ENCODE measurements at places on chromosomes 2 and 18.

GRCh38 chr2:82089518-82089917 lies 1785.0 kb upstream of the LRRTM1 start:
- no peak for DNase-seq

- DNase-seq: no peak
Measured at GRCh38 chr2:116094196-116094595, 1651.8 kb downstream of the DPP10 start.

- DNase-seq: no peak
Measured at GRCh38 chr2:6499691-6500090, 366.0 kb downstream of the CMPK2 start.

GRCh38 chr2:15763106-15763821 lies 171.6 kb downstream of the DDX1 start:
- no peak for DNase-seq

DNA sequence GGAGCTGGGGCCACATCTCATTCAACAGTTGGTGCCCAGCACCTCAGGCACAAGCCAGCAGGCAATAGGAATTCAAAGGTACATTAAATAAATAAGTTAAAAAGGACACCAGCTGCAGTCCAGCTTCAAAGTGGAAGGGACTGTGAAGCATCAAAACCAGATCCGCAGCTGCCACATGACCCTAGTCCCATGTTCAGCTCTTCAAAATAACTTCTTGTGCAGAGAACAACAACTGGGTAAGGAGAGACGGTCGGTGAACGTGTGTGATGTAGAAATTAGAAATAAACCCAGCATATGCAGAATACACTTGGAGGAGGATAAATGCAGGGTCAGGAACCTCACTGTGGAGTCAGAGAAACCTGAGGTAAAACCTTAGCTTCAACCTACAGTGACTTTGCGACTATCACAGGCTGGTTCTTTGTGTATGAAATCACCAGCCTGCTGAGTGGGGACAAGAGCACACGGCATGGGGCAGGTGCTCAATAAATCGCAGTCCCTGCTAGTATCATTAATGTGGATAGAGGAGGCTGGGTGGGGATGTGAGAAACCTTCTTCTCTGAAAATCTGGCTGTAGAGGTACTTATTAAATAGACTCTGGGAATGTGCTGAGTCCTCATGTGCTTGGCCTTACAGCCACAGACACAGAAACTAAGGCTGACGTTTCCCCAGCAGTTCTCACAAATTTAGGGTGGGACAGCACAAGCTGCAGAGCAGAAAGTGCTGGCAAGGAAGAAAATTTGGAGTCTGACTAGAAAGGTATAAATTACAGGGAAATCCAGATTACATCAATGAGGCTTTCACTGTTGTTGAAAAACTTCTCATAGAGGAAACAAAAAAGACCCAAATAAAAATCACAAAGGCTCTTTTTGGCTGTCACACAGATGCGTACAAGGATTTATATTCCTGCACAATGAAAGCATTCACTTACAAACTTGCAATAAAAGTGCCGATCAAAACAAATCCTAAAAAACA lies 20.7 kb downstream of the FBXO15 start:
- DNase-seq: no peak

DNA sequence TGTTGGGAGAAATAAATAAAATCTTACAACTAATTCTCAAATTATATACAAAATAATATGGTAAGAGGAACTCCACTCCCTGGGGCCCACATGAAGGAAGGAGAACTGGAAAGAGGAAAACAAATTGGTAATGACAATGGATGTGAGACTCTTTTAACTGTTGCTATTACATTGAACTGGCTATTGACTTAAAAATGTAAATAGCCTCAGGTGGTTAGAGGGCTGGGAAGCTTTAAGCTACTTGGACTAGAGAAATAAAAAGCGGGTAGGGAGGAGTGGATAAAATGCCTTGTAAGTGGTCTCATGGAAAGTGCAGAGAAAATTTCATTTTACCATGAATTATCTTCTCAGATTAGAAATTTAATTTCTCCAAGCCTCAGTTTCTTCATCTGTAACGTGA lies 64.1 kb downstream of the KCNJ3 start:
- DNase-seq: no peak

DNA sequence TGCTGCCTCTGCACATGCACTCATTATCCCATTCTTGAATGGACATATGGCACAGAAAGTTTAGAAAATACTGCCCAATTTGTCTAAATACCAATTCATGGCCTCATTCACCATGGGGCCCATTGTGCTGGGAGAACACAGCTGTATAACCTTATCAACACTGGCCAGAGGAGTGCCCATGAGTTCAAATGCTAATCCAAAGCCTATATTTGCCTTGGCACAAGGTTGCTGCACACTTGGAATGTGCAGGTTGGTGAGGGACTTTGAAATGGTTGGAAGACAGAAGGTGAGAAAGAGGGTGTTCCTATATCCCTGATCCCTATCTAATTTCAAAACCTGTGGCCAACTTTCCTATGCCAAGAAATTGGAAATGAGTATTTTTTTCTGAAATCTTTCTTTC lies 693.9 kb upstream of the ID2 start:
- DNase-seq: no peak

- DNase-seq: no peak
Measured at GRCh38 chr2:141723814-141724213, 407.0 kb downstream of the LRP1B start.

- DNase-seq: no peak
Measured at GRCh38 chr2:103284750-103285149, 522.9 kb downstream of the TMEM182 start.

- no peak for DNase-seq
Measured at GRCh38 chr2:238771218-238771617, 76.7 kb upstream of the TWIST2 start.

DNA sequence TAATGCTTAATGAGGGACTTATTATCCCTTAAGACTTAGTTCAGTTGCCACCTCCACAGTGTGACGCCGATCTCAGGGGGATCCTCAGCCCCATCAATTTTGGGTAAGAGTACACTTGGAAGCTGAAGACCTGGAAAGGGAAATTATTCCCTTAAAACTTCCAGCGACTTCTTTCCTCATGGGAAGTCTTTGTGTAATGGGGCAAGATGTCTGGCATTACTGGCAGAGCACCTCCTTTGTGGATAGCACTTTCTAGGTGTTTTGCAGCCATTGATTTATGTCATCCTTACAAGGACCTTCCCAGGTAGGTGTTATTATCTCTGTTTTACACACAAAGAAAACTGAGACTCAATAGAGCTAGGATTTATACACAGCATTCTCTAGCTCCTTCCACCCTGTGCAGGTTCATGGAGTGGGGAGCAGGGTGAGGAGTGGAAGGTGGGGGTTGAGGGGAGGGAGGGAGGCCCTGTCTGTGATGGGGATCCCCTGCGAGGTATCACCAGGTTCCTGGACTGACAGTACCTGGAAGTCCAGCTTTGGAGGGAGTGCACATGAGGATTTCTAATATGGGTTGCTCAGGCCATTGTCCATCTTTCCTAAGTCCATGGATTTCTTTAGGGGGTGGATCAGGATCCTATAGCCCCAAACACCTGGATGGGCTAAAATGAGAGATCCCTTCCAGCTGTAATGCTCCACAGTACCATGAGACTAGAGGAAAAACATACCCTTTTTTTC lies 79.4 kb downstream of the MYCN start:
- DNase-seq: no peak

- DNase-seq: no peak
Measured at GRCh38 chr2:676647-677055, 555 bp downstream of the TMEM18 start.

DNA sequence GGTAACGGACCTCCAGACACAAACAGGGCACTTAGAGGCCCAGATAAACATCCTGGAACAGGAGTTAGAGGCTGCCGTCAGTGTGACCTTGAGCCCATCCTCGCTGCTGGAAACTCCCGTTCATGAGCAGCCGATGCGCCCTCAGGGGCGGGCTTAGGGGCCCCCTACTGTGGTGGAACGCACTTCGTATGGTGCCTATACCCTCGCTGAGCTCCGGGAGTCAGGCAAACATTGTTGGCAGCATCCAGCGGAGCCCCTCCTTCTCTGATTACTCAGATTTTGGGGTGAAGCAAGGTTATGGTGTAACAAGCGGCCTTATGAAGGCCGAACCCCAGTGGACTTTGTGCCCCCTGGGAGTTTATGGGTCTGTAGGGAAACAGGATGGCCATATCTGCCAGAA lies 205.3 kb upstream of the SYT4 start:
- no peak for DNase-seq

- DNase-seq: no peak
Measured at GRCh38 chr2:120421830-120422175, 75.9 kb downstream of the INHBB start.

GRCh38 chr2:229205704-229206103 lies 65.4 kb downstream of the PID1 start:
- DNase-seq: no peak

- DNase-seq: no peak
Measured at GRCh38 chr2:85992611-85993010, 103.8 kb upstream of the ST3GAL5 start.

- no peak for DNase-seq
Measured at GRCh38 chr18:74513149-74513882, 17.2 kb downstream of the CNDP2 start.

DNA sequence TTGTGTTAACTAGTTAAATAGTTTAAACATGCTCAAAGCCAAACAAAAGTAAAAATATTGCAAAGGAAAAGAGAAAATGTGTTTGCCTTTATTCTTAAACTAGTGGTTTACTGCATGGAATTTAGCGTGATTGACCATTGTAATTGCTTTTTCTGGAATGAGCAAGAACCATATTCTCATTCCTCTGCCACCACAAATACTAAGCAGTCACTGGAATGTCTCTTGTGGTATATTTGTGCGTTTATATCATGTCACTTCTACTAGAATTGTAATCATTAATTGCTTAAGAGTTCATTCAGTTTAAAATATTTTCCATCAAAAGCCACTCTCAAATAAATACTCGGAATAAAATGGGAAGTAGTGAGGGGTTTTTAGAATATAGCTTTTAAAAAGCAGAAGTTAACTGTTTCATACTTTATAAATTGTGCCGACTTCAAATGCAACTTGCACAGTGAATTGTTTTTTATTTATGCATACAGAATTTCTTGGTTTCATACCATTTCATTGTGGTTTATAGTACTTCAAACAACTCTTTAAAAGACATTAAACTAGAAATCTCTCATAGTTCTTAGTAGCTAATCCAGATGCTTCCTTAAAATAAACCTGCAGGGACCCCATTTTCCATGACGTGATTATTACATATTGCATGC lies 288.1 kb downstream of the EPHA4 start:
- no peak for DNase-seq

DNA sequence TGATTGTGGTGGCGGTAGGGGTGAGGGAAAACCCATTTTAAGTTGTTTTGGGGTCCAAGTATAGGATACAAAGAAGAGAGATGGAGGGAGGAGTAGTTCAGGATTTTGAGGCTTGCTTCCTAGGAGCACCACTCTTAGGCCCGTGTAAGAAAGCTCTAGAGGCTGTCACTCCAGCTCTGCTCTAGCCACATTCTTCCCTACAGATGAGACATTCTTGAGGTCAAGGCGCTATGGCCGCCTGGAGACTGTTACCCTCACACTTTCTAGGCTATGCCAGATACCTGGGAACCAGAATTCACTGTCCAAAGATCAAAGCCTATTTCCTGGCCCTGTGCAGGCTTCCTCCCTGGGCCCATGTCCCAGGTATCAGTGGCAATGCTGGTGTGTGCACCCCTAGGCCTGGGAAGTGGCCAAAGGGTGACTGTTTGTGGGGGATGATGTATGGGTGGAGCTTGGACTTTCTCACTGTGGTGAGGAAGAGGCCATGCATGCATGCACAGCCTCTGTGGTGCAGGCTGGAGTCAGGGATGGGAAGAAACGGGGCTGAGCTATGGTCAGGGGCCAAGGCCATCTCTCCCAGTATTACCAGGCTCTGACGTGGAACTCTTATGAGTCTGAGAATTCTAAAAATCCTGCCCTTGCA lies 7.0 kb upstream of the TTL start:
- no peak for DNase-seq

DNA sequence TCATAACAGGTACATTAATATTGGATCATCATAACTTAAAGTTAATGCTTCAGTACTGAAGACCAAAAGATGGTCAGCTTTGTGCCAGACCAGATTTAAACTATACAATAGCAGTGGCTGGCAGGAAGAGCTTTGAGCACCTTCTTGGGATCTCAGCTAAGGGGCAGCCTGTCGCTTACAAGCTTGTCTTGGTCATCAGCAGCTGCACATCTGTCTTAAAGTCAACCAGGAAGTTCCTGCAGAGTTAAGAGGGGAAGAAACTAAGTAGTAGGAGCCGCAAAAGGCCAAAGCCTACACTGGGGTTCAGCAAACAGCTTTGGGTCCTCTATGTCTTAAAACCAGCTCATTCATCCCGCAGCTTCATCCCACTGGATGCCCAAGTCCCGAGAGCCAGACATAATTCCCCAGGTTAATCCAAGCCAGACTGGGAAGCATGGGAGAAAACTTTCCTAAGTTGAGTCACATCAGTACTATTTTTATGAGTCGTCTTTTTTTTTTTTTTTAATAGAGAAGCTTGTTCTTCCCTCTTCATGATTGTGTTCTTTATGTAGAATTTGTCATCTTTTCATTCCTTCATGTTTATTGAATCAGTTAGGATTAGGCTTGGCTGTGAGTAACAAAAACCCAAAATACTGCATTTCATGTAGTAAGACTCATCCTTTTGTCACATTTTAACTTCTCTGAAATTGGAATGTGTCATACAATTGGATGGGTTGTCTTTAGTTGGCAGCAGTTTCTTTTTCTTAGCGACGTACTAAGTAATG lies 59.3 kb downstream of the SERTAD2 start:
- no peak for DNase-seq

- DNase-seq: no peak
Measured at GRCh38 chr2:212995920-212996319, 155.5 kb downstream of the IKZF2 start.

- DNase-seq: no peak
Measured at GRCh38 chr2:64062840-64063239, 43.6 kb upstream of the VPS54 start.

GRCh38 chr2:44598330-44599119 lies 236.8 kb downstream of the CAMKMT start:
- no peak for DNase-seq

- no peak for DNase-seq
Measured at GRCh38 chr2:201269764-201270163, 9.4 kb downstream of the CASP8 start.

- DNase-seq: no peak
Measured at GRCh38 chr2:70808983-70809958, 11.1 kb downstream of the CLEC4F start.

DNA sequence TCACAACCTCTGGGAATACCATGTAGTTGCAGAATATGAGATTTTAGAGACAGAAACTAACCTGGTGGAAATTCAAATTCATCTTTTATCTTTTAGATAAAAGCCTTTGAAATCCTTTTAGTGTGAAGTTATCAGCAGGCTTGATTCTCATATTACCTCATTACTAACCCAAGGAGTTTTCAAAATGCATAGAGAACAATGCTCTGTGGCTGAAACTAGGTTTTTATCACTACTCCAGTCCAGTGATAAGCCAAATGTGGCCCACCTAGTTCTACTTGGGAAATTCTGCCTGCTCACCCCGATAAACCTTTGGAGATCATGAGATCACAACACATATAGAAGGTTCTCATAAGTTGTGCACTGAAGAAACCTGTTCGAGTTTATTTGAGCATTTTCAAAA lies 121.7 kb downstream of the MMADHC start:
- no peak for DNase-seq

Measured in stimulated activated CD8-positive, alpha-beta memory T cell treated with anti-CD3 and anti-CD28 coated beads, Interleukin-4, amount 100 ng/mL, for 4 hours (primary cell).